Endothelial cell (in vitro differentiated cells): ENCODE measurements at places on chromosomes 5 and 9.

GRCh38 chr9:20989923-20990341, 41.5 kb downstream of the HACD4 start:
- no peak for DNase-seq

DNA sequence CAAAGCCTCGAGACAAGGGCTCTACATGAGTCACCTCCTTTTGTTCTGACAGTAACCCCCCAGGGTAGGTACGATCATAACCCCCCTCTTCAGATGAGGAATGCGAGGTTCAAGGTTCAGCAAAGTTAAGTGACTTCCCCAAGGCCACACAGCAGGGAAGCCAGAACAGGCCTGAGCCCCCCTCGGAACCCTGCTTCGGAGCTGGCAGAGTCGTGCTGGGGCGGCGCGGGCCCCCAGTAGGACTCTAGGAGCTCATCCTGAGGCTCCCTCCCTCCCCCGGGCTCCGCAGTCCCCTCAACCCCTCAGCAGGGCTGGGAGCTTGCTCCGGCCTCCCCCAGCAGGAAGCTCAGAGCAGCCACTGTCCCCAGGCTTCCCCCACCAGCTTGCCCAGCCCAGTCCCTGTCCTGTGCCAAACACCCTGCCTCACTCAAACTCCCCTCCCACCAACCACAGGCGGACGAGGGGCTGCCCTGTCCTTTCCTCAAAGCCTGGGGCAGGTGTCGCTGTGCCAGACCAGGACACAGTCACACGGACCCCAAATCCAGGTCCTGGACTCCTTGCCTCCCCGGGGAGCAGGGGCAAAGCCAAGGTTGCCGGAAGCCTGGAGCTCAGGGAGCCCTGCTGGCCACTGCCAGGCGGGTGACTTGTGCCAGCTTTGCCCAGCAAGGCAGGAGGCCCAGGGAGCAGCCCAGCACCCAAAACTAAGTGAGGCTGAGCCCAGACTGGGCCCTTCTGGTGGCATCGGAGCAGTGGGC, 5.1 kb downstream of the AGPAT2 start:
- peak; percentile 49 for DNase-seq

GRCh38 chr9:133189826-133190225, 19.2 kb downstream of the OBP2B start:
- DNase-seq, result no peak

DNA sequence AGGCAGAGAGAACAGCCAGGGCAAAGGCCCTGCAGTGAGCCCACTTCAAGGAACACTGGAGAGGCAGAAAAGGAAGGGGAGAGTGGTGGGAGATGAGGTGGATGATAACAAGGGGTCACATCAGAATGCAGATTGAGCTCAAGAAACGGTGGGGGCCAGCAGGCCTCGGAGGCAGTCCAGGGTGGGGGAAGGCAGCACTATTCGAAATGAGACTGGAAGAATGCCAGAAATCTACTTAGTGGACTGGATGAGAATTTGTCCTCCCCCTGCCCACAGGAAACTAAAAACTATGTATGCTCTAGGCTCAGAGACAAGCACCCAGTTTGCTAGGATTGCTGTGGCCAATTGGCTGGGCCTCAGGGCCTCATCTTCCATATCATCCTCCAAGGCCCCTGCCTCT, 148.7 kb downstream of the ADAMTS12 start:
- no peak for DNase-seq

GRCh38 chr5:155872629-155873220, 454.2 kb upstream of the SGCD start:
- no peak for DNase-seq

GRCh38 chr5:123949807-123950340, 437.9 kb downstream of the CSNK1G3 start:
- DNase-seq, result no peak

- DNase-seq, result no peak
Measured at GRCh38 chr5:55480781-55481180, 54.0 kb downstream of the PLPP1 start.

DNA sequence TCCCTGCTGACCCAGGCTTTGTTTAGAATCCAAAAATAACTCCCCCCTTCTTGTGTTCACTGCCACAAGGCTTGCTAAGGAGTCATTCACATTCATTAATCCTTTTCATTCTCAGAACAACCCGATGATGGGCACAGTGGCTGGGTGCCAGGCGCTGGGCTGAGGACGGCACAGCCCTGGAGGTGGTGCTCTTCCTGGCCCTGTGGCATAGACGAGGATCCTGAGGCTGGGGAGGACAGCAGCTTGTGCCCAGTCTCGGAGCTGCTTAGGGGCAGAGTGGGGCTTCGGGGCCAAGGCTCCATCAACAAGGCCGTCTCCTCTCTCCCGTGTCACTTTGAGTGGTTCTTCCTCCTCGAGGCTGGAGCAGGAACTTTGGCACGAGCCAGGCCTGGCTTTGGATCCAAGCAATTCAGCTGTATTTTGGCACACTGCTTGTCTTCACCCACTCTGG, 166.7 kb downstream of the TTLL11 start:
- DNase-seq, result no peak

DNA sequence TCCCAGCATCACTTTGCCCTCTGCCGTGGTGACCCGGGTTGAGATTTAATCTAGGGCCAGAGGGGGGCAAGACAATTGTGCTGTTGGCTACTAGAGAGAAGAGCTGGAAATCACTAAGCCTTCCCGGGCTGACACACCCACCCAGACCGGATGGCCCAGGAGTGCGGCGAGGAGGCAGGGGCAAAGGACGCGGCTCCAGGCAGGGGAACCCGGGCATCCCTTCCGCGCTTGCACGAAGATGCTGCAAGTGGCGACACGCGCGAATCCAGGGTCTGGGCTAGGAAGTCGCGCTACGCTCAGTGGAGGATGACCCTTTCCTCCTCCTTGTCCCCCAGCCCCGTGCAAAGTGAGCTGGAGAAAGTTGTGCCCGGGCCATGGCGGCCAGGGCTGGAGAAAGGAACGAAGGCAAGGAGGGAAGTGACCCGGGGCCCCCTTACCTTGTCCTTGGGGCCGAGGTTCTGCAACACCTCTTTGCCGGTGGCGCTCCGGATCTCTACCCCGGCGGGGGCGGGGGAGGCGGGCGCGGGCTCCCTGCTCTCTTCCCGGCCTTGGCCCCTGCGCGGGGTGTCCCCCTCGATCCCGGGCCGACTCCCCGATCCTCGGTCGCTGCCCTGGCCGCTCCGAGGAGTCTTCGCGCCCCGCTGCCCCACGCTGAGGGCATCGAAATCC, 693 bp downstream of the DPYSL3 start:
- peak; percentile 29 for DNase-seq

- peak; percentile 74 for DNase-seq
Measured at GRCh38 chr5:100900796-100901781, 2.0 kb downstream of the ST8SIA4 start.

GRCh38 chr5:64944868-64945267, 176.1 kb downstream of the CWC27 start:
- DNase-seq, result no peak

- no peak for DNase-seq
Measured at GRCh38 chr5:83118976-83119375, 41.6 kb downstream of the XRCC4 start.

- DNase-seq, result peak; percentile 57
Measured at GRCh38 chr5:177368869-177369644, 11.3 kb downstream of the RGS14 start.

DNA sequence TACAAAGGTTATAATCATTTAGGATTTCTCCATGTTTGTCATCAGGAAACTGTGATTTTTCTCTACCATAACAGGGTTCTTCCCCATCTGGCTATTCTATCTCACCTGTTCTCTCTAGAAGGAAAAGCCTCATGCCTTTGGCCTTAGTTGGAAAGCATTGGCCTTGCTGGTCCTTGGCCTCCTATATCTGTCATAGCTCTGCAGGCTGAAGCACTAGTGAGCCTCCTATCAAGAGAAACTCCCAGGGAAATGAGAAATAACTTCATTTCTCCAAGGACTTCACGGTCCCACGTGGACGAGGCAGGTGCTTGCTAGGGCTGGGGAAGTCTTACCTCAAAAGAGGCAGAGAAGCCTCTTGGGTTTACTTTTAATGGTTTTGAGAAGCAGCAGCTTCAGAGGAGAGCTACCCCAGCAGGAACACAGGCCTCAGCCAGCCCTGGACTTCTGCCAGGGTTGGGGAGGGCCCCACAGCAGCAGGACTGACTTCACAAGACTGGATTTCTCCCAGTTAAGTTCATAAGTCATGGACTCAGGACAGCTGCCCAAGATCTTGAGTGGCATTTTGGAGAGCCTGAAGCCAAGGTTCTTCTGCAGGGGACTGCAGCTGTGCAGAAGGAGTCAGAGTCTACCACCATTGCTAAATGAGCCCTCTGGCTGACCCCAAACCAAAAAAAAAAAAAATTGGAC, 15.8 kb upstream of the PSAT1 start:
- no peak for DNase-seq

- no peak for DNase-seq
Measured at GRCh38 chr9:125630436-125630835, 76.6 kb downstream of the MAPKAP1 start.

DNA sequence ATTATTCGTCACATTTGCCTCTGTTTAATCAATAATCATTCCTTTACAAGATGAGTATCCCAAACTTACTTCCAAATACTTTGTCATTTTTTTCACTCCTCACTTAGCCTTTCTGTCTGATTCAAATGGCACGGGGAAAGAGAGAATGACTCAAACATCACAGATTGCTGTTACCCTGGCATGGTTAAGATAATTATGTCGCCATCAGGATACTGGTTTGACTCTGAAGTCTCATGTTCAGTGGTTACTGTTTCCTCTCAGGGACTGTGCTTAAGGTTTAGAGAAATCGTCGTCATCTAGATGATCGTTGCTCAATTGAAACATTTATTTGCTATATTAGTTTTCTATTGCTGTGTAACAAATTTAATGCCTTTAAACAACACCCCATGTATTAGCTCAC, 45.2 kb upstream of the RAD23B start:
- no peak for DNase-seq

DNA sequence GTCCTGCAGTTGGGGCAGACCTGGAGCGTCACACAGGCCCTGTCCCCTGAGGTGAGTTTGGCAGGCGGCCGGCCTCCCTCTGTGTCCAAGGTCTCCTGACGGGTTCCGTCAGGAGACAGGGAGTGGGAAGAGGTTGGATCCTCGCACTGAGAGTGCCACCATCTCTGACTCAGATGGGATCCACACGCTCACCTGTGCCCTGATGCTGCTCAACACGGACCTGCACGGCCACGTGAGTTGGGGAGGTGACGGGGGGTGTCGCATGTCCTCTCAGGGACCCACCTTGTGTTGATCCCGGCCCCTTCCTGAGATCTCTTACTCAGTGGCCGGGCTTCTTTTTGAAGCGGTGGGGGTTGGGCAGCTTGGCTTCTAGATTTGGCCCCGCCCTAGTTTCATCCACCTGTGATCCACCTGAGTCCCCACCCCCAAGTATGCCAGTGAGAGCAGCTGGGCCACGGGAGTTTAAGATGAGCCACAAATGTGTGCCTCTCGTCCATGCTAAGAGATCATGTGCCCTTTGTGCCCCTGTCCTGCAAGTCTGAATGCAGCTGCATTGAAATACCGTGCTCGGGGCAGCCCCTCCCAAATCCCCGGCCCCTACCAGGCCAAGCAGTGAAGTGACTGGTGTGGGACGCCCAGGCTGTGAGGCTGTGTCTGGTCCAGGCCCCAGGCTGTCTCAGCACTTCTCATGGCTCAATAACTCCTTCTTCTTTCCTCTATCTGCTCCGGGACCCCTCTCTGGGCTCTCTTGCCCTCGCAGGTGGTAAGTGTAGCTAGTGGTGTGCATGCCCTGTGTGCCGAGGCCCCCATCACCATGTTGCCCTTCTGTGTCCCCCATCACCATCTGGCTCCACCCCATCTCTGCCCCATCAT, 27.2 kb downstream of the PSD2 start:
- no peak for DNase-seq

DNA sequence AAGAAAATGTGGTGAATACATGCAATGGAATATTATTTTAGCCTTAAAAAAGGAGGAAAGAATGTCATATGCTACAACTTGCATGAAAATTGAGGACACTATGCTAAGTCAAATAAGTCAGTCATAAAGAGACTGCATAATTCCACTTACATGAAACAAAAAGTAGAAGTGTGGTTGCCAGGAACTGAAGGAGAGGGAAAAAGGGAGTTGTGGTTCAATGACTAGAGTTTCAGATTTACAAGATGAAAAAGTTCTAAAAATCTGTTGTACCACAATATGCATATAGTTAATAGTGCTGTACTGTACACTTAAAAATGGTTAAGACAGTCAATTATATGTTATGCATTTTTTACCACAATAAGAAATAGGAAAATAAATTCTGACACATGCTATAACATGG, 95.4 kb downstream of the SLC44A1 start:
- no peak for DNase-seq

DNA sequence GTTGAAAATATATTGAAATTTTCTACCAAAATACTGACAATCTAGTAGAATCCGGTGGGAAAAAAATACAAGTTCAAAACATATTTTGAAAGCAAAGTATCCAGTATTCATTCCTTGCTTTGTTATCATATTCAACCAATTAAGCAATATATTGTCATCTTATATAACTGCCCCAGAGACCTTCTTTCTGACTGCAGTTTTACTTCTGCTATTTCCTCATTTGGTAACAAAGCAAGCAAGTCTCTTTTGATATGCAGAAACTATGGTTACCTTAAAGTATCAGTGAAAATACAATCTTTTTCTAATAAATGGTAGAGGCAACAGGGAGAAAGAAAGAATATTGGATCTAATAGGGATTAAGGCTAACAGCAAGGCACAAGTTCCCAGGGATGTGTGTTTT, 663.7 kb upstream of the MEF2C start:
- no peak for DNase-seq

- DNase-seq, result no peak
Measured at GRCh38 chr9:120659676-120660075, 54.6 kb downstream of the MEGF9 start.

GRCh38 chr5:120779674-120780073, 315.6 kb downstream of the PRR16 start:
- no peak for DNase-seq
